ENCODE measurements at places on chromosomes 5 and 9. TPM values are rescaled to one million over a fixed set of nuclear protein-coding genes. Genes with fewer than 3 reads are reported as not detected.

Gene MSMP
- polyA plus RNA-seq, result not detected

Gene OLFM1
- 2.0 TPM for polyA plus RNA-seq

GRCh38 chr5:6576861-6577501 is 55.9 kb downstream of the NSUN2 start:
- DNase-seq, result peak; percentile 61

Gene ROR2
- polyA plus RNA-seq, result 10.9 TPM

DNA sequence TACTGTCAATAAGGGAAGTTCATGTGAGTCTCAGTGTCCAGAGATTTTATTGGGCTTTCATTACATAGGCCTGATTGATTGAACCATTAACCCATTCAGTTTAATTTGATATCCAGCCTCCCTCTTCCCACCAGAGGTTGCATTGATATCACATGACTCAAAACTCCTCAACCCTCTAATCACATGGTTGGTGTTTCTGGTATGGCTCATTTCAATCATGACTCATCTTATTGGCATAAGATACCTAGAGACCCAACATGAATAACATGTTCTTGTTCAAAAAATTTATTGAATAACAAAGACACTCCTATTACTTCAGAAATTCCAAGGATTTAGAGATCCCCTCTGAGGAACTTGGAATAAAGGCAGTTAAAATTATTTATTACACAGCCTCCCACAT is 982.2 kb downstream of the TLE1 start:
- DNase-seq, result peak; percentile 65

DNA sequence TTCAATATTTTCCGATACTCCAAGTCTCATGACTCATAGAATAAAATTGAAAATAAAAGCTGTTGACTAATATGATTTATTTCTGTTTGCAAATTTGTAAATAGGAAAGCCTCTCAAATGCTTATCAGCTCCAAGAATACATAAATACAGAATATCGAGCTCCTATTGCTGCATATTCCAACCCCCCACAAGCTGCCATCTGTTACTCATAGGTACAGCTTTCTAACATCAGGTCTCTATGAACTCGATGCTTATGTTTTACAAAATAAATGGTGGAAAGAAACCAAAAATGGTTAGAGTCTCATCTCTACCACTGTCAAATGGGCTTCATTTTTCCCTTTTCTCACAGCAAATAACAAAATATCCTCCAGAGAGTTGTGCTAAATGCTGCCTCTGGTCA is 631.6 kb upstream of the CDH18 start:
- no peak for DNase-seq

Gene KCNV2
- polyA plus RNA-seq, result not detected

DNA sequence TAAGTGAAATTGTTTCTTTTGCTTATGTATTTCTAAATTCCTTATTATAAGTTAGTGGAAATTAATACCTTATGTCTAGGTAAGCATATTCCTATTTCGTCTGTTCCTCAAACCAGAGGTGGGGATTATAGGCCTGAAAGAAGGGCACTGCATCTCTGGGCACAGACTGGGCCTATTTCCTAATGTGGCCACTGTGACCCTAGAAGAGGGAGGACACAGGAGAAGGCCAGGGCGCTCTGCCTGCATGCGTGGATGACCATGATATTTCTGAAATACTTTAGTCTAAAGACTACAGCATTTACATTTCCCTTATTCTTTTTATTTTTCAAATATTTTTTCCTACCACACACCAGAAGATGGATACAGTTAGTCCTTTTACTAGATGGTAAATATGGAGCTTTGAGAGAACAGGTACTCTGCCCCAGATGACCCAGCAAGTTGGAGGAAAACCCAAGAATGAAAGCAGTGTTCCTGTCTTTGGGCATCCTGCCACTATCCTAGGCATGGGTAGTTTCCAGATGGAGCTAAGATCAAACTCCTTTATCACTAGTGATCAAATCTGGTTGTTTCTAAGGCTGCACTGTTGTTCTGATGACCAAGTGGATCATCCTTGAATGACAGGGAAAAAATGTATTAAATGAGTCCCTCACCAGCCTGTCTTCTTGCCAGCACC is 27.8 kb downstream of the RUSC2 start:
- DNase-seq, result no peak

Gene FBP2
- not detected for polyA plus RNA-seq

GRCh38 chr9:121753802-121754654 is 102.6 kb downstream of the DAB2IP start:
- DNase-seq, result no peak

DNA sequence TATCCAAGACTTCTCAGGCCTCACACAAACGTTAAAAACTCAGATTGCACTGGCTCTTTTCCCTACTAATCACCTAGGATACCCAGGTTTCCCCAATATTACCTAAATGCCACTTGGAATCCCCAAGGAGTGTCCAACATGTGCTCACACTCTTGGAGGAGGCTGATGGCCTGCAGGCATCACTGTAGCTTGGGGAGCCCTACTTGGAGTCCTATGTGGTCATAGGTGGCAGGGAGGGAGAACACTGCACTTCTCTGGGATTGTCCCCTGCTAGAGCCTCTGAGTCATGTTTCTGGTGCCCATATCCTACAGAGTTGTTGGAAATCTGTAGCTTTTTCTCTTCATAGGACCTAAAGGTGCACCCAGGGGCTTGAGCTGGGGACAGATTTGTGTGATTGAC is 433.7 kb downstream of the ARHGEF28 start:
- no peak for DNase-seq

DNA sequence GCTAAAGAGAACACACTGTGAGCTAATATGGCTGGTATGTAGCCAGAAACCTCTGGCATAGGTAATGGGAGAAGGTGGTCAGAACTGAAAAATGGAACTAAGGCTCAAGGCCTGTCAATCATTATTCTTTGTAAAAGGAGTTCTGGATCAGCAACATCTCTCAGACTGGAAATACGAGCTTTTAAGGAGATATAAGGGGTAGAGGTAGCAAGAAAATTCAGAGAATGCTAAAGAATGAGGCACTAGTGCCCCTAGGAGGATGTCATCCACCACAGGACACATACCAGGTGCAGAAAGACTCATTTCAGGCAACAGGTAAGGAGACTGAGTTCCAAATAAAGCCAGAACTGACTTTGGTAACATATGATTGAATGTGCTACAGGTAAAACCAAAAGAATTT is 18.9 kb upstream of the MOCS2 start:
- no peak for DNase-seq

GRCh38 chr9:124017051-124017928 is 5.7 kb downstream of the LHX2 start:
- no peak for DNase-seq

Gene SH3TC2
- polyA plus RNA-seq, result 3.2 TPM

GRCh38 chr5:86885489-86886230 is 267.9 kb downstream of the COX7C start:
- DNase-seq, result no peak

Gene UBE2QL1
- polyA plus RNA-seq, result not detected

Gene PCDHAC2
- polyA plus RNA-seq, result 0.03 TPM

Gene SH3PXD2B
- 23.0 TPM for polyA plus RNA-seq

GRCh38 chr9:131333771-131334628 is 44.5 kb downstream of the PLPP7 start:
- no peak for DNase-seq

Gene SPEF2
- polyA plus RNA-seq, result 5.2 TPM

GRCh38 chr9:134688661-134689320 is 47.2 kb downstream of the COL5A1 start:
- DNase-seq, result no peak

GRCh38 chr9:120393386-120394057 is 186.4 kb downstream of the CDK5RAP2 start:
- no peak for DNase-seq

DNA sequence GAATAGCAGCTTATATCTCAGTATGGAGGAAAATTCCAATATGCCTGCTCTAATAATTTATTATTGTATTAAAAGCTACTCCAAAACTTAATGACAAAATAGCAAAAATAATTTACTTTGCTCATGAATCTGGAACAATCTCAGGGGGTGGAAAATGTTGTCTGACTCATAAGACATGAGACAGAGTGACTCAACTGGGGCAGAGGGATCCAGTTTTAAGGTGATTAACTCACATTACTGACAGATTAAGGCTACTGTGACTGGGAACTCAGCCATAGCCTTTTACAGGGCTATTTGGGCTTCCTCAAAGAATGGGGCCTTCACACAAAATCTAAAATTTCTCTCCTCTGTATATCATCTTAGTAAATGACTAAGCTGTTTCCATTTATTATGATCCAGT is 1172.9 kb downstream of the CDH12 start:
- peak; percentile 96 for DNase-seq

GRCh38 chr5:135217669-135218485 is 181.2 kb downstream of the MACROH2A1 start:
- DNase-seq, result no peak

GRCh38 chr9:137498720-137499150 is 39.6 kb upstream of the NSMF start:
- no peak for DNase-seq

- DNase-seq, result peak; percentile 77
These were observed 909 bp downstream of the AFF4 start for GRCh38 chr5:132962429-132963021.

- no peak for DNase-seq
These were observed 8.4 kb downstream of the SPEF2 start for GRCh38 chr5:35626108-35626507.

Gene NUTM2G
- not detected for polyA plus RNA-seq

Gene SLC6A19
- not detected for polyA plus RNA-seq

Gene ITK
- not detected for polyA plus RNA-seq

- DNase-seq, result no peak
These were observed 1.3 kb downstream of the IRX2 start for GRCh38 chr5:2750026-2750757.

DNA sequence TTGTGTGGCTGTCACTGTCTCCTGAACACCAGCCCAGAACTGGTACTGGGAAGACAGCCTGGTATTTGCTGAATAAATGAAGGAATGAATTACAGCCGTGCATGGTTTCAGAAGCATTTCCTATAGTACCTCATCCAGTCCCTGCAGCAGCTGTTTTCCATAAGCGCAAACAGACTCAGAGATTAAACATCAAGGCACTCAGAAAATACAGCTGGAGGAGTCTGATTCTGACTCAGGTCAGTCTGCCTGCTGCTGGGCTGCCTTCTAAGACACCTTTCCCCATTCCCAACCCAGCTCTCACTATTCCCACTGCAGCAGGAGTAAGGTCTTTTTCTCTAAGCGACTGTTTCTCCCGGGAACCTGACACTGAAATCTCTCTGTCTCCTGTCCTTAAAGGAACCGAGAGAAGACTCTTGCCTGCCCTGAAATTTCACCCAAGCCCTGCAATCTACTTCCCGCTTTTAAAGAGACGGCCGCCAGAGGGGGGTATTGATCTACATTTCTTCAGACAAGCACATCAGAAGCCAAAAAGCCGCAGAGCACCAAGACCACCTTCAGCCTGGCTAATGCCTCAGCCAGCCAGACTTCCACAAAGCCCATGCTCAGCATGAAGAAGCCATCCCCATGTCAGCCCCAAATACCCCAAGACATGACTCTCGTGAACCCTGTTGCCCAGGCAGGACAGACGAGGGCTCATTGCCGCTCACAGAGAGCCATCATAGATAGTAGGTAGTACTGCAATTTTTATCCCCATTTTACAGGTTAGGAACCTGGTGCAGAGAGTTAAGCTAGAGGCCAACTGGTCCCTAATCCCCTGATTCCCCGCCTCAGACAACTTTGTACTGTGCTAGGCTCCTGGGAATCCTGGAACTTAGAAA is 5.4 kb upstream of the FOXI1 start:
- DNase-seq, result peak; percentile 82

- peak; percentile 63 for DNase-seq
These were observed 27.8 kb downstream of the CSF1R start for GRCh38 chr5:150058480-150059126.

Gene ADAMTS16
- polyA plus RNA-seq, result 0.40 TPM

- DNase-seq, result peak; percentile 98
These were observed 36.2 kb downstream of the SH3PXD2B start for GRCh38 chr5:172417983-172418630.

GRCh38 chr9:123232332-123232731 is 36.1 kb downstream of the STRBP start:
- DNase-seq, result no peak

DNA sequence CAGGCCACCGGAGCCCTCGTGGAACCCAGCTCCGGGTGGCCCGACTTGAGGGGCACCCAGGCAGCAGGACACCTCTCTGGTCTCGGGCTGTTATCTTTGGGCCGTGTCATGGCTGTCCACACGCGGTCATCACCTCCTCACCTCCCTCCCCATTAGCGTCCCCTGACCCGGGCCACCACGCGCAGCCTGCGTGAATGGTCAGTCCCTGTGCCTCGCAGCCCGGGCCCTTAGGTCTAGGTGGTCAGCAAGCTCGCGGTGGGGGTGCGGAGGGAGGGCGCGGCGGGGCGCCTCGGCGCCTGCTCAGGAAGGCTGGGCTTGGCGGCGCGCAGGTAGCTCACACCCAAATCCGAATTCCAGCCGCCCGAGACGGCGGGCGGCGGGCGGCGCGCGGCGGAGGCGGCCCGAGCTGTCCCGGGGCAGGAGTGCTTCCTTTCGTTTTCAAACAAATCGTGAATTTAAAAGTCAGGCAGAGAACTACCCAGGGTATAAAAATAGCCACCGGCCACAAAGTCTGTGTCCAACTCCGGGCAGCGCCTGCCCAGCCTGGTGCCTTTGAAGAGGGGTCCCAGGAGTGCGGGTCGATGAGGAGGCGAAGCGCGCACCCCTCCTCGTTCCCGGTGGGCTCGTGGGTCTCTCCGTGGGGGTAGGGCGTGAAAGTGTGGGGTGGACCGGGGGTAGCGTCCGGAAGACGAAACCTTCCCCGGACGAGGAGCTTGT is 1.0 kb upstream of the RXRA start:
- peak; percentile 49 for DNase-seq

GRCh38 chr5:15353086-15353645 is 146.8 kb upstream of the FBXL7 start:
- DNase-seq, result no peak

Gene HSPA4
- 89.1 TPM for polyA plus RNA-seq

DNA sequence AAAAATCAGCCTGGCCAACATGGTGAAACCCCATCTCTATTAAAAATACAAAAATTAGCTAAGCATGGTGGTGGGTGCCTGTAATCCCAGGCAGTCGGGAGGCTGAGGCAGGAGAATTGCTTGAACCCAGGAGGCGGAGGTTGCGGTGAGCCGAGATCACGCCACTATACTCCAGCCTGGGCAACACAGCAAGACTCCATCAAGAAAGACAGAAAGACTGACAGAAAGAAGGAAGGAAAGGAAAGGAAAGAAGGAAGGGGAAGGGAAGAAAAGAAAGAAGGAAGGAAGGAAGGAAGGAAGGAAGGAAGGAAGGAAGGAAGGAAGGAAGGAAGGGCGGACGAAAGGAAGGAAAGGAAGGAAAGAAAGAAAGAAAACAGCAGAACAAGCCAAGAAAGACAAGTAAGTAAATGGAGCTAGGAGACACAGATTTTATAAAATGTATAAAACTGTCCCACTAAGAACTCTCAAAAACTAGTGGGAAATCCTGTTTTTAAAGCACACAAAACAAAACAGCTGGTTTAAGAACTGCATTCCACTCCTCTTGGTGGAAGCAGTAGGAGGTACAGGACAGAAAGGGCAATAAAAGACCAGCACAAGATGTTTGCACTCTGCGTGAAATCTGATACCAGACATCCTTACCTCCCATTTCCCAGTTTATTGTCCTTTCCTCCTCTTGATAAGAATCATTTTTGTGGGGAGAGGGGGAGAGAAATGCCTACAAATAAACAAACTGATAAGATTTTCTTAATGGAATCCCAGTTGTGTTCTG is 46.7 kb downstream of the MYO10 start:
- peak; percentile 77 for DNase-seq

Gene PTGDS
- polyA plus RNA-seq, result 4.9 TPM

Gene ATP6V0E1
- polyA plus RNA-seq, result 635 TPM
